Renal cortical epithelial cell (primary cell): ENCODE measurements at places on chromosomes 12 and 14. TPM values are rescaled to one million over a fixed set of nuclear protein-coding genes. Genes with fewer than 3 reads are reported as not detected.

DNA sequence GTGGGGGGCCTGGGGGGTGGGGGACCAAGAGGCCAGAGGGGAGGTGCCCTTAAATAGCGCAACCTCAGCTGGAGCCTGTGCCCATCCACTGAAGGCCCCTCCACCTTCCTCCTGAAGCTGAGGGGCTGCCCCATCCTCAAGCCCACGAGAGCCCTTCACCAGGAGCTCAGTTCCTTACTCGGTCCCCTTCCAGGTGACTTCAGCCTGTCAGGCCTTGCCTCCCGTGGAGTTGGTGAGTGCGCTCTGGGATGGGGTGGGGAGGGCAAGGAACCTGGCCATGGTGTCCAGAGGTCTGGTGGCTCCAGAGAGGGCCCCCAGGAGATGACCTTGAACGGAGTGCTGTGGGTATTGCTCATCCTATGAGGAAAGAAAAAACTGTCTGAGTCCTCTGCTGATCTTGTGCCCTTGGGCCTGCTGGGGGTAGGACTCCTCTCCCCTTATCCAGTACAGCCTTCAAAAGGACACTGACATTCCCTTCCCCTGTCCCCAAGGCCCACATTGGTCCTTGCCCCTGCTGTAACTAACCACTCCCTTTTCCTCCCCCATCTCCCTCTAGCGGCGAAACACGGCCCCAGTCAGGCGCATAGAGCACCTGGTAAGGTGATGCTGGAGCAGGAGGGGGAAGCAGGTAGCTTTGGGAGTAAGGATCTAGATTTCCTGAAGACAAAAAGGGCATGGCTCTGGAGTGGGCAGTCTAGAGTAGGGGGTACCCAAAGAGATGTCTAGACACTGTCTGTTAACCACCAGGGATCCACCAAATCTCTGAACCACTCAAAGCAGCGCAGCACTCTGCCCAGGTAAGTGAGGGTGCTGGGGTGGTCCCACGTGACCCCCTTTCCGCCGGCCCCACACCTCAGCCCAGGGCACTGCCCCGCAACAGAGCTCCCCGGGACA, 3.6 kb downstream of the TNS2 start:
- no peak for DNase-seq

- DNase-seq: no peak
Observed at GRCh38 chr14:55138091-55138490, 9.0 kb downstream of the LGALS3 start.

DNA sequence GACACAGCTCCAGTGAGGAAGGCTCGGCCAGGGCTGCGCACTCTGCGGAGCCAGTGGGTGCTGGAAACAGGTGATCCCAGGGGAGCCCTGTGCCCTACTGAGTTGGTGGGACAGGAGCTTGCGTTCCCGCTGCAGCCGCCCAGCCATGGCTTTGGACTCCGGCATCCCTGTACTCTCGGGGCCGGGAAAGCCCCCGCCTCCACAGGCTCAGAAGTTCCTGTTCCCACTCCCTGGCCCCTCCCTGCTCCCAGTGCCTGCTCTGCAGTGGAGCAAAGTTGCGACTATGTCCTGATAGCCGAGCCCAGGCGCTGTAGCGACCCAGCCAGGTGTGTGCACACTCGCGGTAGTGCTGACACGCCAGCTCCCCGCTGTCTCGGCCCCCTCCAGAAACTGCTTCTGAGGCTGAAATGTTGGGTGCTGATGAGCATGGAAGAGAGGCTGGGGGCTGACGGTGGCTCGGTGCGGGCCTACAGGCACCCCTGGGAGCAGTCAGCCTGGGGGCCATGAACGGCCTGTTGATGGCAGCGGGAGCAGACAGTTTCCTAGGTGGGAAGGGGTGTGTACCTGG, 344.6 kb upstream of the MGAT4C start:
- no peak for DNase-seq

DNA sequence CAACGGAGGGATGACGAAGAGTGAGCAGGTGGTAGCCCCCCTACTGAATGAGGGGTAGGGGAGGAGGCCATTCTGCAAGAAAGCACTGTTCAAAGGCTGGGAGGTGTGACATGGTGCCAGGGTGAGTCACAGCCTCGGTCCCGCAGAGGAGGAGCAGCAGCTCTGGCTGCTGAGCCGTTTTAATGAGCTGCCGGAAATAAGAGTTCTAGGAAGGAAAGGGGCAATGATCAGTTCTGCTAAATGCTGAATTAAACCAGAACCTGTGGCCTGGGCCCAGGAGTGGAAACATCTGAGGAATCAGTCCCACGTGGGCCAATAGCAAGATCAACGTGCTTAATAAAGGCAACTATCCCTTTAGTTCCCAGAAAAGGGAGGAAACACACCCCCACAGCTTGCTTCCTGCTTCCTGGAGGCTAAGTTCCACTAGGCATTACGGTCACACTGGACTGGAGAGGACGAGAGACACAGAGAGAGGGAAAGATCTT, 3.6 kb downstream of the ABCD4 start:
- DNase-seq: peak; percentile 23

DNA sequence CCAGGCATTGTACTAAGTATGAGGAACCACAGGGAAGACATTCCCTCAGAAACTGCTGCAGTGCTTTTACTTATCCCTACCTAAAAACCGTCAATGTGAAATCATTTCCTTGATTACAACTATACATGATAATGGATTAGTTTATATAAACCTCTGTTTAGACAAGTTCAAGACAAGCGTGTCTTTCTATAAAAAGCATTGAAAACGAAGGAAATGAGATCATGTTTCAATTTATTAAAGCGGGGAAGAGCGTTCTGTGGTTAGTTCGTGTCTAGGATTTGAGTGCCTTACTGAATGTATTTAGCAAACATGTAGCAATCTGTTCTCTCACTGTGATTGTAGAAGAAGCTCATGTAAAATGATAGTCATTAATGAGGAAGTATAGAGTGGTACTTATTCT, 37.5 kb downstream of the GALC start:
- no peak for DNase-seq

- DNase-seq: peak; percentile 36
Observed at GRCh38 chr12:113136990-113137511, 1.5 kb upstream of the RASAL1 start.

DNA sequence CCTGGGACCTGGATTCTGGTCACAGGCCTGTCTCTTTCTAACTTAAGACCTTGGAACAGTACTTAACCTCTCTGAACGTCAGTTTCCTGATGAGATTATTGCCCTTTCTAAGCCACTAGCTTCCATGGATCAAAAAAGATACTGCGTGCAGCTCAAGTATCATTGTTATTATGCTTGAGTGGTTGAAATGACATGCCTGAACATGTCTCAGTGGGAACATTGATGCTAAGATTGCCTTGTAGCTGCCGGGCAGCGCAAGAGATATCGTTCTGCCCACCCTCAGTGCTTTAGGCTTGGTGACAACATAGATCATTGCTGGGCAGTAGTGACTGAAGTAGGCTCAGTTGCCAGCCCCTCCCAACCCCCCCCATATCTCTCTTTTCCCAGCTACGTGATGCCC, 131.9 kb downstream of the SMOC1 start:
- no peak for DNase-seq

DNA sequence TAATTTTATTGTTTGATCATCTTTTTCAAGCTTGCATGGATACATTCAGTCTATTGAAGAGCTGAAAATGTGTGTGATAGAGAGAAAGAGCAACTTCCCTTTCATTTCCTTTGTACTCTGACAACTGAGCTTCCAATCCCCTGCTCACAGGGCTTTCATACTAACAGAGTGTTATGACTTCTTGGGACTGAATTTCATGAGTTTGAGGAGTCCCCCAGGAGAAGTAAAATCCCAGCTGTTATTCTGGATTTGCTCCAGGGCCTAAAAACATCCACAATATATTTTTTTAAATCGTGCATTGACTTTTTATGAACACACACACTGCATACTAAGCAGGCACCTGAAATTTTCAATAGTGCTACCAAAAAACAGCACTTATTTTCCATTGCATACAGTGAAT, 195.8 kb upstream of the CAND1 start:
- no peak for DNase-seq

- no peak for DNase-seq
Observed at GRCh38 chr12:91606662-91607377, 424.2 kb upstream of the DCN start.

- DNase-seq: no peak
Observed at GRCh38 chr14:21215130-21215878, 53.9 kb downstream of the HNRNPC start.

DNA sequence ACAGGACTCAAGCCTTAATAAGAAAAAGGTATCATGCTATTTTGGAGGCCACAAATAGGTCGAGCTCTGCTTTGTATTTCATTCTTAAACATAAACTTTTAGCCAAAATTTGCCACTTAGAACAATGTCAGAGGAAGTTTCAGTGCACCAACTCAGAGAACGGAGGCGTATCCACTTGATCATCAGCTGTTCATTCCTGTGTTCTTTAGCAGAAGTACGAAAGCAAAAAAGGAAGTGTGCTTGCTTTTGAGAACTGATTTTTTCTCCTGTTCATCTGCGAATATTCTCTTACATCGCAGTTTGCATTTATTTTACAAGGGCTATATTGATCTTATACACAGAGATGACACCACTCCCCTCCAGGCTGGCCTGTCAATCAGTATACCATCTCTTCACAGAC, 188.6 kb upstream of the SOX5 start:
- DNase-seq: no peak

DNA sequence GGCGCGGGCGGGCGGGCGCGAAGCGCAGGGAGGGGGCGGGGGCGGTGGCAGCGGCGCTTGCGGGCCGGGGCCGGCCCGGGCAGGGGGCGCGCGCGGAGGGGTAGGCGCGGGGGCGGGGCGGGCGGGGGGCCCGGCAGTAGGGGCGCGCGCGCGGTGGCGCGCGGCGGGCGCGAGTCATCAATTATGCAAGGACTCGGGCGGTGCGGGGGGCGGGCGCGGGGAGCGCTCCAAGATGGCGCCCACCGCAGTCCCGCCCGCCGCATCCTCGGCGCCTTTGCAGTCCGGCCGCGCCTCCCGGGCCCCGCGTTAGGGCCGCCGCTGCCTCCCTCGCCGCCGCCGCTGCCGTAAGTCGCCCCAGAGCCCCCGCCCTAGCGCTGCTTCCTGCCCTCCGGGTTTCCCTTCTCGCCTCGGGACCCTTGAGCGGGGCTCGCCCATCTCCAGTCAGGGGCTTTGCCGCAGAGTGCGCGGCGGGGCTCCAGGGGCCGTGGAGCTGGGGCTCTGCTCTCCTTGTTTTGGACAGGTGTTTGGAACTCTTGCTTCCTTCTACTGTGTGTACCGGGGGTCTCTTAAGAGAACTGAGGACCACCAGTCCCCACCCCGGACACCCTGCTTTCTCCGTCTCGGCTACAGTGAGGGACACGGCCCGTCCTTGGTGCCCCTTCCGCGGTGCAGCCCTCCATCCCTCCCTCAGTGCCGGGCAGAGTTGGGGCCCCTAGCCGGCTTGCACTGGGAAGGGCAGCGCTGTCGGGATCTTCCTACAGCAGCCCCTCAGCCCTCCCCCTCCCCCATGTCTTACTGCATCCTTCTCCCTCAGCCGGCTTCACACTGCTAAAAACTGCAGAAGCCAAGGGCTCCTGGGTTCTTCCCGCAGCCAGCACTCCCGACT, at the start of gene SCN8A:
Gene SCN8A (plus strand): TSS at position 218 of the 886 bp plus-strand sequence. CDS start 71,585 bp downstream, outside the sequence.
- no peak for DNase-seq

GRCh38 chr12:54134850-54135249, 53.9 kb downstream of the SMUG1 start:
- DNase-seq: peak; percentile 38

- DNase-seq: peak; percentile 83
Observed at GRCh38 chr12:116123451-116124258, 153.8 kb downstream of the MED13L start.

GRCh38 chr12:76422154-76422542, 73.9 kb upstream of the BBS10 start:
- no peak for DNase-seq

GRCh38 chr12:10810068-10810467, at the start of gene TAS2R9:
TSS of gene TAS2R9 (minus strand) at chr12:10810168. CDS start at chr12:10810075, 93 bp downstream.
- DNase-seq: no peak

Gene RD3L
- not detected in 2 replicates for total RNA-seq

Gene FAIM2
- total RNA-seq: not detected in 2 replicates

Gene RTN1
- 0.05 TPM in 1 of 2 replicates, not detected in the other for total RNA-seq

Gene IL31
- total RNA-seq: not detected in 2 replicates

Gene NOC4L
- total RNA-seq: 15.5 and 16.9 TPM in 2 replicates

Gene TAS2R8
- total RNA-seq: 0.25 TPM in 1 of 2 replicates, not detected in the other

Gene KIF5A
- 0.35 and 2.5 TPM in 2 replicates for total RNA-seq

Gene NRL
- 1.6 and 2.4 TPM in 2 replicates for total RNA-seq
